ENCODE measurements at places on chromosomes 13 and 19.

DNA sequence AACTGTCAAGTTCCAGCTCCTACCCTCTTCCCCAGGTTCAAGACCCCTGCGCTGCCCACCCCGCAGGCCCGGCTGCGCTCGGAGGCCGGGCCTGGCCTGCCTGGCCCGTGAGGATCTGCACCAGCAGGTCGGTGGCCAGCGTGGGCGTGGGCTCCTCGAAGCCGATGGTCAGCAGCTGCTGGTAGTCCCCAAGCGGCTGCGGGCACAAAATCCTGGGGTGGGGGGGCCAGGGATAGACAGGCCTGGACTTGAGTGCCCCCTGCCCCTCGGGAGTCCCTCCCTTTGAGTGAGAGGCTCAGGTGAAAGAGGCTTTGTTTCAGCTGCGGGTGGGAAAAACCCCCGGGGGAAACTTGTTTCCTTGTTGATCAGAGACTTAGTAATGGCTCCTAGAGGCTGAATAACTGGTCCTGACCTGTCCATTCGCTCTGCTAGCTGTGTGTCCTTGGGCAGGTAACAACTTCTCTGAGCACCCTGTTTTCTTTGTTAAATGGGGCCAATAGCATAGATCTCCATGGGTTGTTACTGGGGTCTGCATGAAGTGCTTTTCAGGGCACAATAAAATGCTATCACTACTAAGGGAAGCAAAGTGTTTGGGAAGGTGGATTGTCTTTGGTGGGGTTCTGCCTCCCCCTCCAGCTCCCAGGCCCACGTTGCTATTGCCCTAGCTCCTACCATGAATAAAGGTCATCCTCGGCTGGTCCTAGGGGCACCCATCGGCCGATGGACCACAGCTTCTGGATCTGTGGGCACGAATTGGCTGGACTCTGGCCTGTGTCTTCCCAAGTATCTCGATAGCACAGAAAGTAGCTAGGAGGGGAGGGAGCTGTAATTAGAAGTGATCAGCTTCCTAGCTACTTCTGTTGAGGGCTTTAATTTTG, 3.5 kb downstream of the C19orf67 start:
- no peak for DNase-seq

- no peak for DNase-seq
Measured at GRCh38 chr19:55638864-55639359, 1.9 kb upstream of the ZNF580 start.

- DNase-seq: no peak
Measured at GRCh38 chr13:51620165-51620983, 36.1 kb downstream of the WDFY2 start.

DNA sequence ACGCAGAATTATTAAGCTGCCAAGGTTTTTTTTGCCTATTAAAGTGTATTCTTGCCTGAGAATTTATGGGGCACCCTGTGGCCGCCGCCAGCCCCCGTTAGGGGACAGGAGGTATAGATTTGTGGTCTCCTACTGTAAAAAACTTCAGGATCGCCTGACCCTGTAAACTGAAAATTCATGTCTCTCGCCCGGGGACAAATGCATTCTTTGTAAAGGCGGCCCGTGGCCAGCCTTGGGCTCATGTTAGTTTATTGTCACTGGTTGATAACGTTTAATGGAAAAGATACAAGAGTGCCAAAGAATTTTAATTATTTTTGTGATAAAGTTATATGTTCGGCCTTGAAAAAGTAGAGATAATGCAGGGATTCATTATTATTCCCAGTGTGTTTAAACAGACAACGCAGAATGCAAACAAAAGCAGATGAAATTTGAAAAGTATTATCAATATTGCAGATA, 141.7 kb downstream of the URI1 start:
- no peak for DNase-seq

DNA sequence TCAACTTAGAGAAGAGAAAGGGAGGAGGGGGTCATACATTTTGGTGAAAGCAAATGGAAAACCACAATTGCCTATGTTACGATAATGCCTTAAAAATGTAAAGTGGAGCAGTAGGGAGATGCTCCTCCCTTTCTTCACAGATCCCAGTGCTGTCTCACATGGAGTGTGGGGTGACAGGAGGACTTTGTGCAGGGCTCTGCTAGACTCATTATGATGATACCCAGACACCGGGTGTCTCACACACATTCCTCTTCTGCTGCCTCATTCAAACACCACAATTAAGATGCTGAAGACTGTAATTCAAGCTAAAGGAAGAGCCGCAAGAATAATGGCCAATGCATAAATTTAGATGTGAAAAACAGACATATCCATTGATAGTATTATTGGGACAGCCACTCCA, 150.6 kb downstream of the LHFPL6 start:
- DNase-seq: no peak

DNA sequence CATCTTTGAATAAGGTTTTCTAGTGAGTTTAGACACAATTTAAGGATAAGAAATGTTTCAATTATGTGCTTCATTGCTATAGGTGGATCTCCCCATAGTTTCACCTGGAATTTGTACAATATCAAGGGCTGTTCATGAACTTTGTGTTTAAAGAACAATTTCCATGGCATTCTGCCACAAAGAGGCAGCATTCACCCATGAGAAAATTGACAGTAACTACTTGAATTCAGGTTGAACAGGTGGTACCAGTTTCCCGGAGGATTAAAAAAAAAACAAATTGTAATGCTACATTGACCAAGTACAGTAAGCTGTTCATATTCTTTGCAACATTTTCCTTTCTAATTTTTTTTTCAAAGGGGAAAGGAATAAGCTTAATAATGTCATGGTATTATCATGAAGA, 9.1 kb downstream of the SLITRK5 start:
- DNase-seq: no peak

GRCh38 chr13:26867451-26868091, 107.0 kb upstream of the GPR12 start:
- DNase-seq: no peak

GRCh38 chr13:35472323-35472881, 4.1 kb downstream of the MAB21L1 start:
- no peak for DNase-seq

DNA sequence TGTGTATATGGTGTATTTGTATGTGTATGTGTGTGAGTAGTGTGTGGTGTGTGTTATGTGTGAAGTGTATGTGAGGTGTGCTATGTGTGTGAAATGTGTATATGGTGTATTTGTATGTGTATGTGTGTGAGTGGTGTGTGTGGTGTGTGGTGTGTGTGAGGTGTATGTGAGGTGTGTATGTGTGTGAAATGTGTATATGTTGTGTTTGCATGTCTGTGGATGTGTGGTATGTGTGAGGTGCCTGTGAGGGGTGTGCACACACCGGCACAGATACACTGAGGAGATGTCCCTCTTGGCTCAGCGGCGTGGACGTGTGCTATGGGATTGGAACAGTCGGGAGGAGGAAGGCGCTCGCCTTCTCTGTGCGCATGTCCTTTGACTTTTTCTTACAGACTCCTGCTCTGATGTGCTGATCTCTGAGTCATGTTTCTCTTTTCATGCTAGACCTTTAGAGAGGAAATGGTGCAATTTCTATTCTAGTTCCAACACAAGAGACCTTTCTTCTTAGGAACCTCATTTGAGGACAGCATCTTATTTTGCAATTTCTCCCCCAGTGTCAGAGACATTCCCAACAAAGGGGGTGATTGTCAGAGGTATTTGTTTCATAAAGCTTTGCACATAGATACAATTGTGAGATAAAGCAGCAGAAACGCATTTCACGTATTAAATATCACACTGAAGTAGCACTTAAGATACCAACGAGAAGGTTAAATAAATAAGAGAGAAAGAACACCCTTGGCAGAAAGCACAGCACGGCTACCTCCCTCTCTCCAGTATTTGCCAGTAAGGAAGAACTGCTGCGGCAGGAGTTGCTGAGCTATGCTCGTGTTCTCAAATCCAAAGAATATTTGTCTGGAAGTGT, 11.3 kb upstream of the TNFRSF19 start:
- DNase-seq: no peak

- DNase-seq: peak; percentile 50
Measured at GRCh38 chr19:4556597-4557127, 2.8 kb downstream of the SEMA6B start.

DNA sequence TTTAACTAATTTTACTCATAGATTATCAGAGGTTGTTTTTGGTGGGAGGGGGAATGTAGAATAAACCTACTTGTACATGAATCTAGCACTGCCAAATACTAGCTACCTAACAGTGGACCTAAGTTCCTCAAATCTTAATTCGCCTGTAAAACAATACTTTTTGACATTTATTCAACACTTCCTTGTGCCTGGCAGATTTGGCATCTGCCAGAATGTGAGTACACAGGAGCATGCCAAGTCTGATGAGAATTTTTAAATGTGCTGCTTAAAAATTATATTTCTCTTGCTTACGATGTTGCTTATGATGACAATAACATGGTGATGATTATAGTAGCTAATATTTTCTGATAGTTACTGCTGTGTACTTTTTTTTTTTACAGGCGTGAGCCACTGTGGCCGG, 240.2 kb upstream of the STARD13 start:
- no peak for DNase-seq

DNA sequence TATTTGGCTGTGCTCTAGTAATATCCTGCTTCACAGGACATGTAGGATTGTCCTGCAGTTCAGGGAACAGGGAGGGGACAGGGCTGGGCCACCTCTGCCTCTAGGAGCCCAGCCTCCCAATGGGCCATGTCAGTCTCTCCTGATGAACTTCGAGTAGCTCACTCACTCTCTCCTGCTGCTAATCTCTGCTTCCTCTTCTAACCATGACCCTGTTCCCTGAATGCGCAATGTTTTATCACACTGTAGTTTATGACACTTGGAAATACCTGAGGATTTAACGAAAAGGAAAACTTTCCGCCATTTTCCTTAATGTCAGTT, 9.2 kb downstream of the PARP4 start:
- DNase-seq: no peak

GRCh38 chr13:112061367-112062061, 5.4 kb upstream of the SOX1 start:
- no peak for DNase-seq

- no peak for DNase-seq
Measured at GRCh38 chr19:29145756-29146155, 67.2 kb downstream of the UQCRFS1 start.

GRCh38 chr13:34506796-34507195, 435.3 kb upstream of the NBEA start:
- DNase-seq: no peak

DNA sequence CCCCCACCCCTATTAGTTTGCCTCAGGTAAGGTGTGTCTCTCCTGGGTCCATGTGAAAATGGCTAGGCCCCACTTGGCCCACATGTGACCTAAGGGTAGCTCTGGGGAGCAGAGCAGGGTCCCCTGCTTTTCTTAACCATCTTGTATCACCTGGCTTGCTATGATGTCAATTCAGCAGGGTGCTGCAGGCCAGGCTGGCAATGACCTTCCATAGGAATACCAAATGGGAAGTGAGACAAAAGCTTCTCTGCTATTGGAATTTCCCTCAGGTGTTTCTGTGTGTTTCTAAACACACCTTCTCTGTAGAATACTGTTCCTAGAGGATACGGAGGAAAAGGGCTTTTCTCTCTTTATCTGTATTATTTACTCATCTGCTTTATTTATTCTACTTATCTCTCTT, 35.7 kb upstream of the DACH1 start:
- DNase-seq: no peak

- no peak for DNase-seq
Measured at GRCh38 chr13:23392925-23393645, 40.4 kb downstream of the SACS start.

- peak; percentile 74 for DNase-seq
Measured at GRCh38 chr19:12796146-12797071, 5.1 kb downstream of the JUNB start.

DNA sequence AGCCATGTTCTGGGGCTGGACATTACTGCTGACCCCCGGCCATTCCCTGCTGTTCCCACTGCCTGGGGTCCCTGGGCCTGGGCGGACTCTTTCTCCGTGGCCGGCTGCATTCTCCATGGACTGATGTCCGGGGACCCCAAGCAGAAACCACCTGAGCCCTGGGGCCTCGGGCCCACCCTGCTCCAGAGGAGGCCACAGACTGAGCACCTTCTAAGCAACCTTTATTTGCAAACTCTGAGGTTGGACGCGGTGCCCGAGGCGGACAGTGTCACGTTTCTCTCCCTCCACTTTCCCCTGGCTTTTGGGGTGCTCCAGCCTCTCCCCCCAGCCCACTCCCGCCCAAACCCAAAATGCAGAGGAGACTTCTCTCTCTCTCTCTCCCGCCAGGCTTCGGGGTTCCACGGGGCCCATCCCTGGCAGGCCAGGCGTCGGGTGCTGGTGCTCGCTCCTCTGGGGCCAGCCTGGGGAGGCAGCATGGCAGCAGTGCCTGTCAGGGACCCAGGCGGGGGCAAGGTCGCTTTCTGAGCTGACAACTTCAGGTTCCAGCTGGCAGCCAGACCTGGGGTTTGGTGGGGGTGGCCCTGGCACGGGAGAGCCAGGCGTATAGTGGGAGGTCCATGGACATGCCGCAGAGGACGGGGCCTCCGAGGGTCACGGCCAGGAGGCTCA, 2.3 kb upstream of the C19orf25 start:
- no peak for DNase-seq

DNA sequence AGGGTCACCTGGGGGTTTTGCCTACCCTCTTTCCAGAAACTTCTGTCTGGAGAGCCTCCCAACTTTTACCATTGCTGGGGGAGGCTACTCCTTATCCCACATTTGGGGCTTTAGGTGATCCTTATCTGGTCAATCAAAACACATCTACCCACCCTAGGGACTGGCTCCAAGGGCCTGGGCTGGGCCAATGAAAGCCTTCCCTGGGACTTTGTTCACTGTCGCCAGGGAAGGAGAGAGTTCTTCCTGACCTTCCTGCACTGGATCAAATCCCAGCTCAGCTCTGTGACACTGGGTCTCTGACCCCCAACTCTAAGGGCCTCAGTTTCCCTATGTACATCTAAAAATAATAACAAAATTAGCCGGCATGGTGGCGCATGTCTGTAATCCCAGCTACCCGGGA, 11.1 kb downstream of the DOCK6 start:
- no peak for DNase-seq

DNA sequence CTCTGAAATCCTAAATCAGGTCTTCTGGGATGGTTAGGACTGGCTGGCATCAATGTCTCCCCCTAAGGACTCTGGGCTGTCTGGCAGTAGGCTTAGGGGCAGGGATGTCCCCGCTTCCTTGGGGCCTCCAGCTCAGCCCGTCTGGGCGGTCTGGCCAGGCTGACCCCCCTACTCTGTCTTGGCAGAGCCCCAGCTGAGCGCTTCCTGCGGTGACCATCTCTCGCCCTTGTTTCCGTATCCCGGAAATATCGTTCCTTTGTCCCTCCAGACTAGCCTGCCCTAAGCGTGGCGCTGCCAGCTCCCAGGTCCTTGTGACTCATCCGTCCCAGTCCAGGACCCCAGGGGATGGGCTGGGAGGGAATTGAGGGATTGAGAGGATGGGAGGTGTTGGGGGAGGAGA, 11.3 kb downstream of the GTPBP3 start:
- no peak for DNase-seq

GRCh38 chr13:36673352-36673751, 468 bp upstream of the SERTM1 start:
- DNase-seq: no peak
